ENCODE measurements at places on chromosomes 12 and 14.

GRCh38 chr14:91935586-91935985 is 11.9 kb downstream of the FBLN5 start:
- DNase-seq = no peak

DNA sequence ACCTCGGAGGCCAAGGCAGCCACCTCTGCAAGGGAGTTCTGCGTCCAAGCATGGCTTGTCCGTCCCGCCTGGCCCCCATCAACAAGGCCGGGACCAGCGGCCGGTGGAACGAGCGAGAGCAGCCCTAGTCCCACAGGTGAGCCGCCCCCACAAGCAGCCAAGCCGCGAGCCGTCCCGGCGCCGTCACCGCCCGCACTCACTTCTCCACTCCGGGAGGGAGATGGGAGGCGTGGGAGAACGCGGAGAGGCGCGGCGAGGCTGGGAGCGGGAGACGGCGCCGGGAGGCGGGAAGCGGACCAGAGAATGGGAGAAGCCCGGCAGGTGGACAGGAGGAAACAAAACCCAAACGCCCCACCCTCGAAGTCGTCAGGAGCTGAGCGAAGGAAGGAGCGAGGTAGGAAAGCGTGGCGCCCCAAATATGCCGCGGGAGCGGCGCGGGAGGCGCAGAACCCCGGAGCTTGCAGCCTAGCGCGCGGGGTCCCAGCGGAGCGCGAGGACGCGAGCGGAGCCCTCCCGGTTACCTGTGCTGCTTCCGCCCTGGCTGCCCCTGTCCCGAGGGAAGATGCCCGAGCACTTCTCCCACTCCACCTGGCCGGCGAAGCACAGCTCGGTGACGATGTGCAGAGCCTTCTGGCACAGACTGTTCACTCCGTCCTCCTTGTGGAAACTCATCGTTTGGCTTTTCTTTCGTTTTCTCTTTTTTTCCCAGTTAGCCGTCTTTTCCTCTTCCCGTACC is 600 bp downstream of the SYT10 start:
- peak; percentile 58 for DNase-seq

DNA sequence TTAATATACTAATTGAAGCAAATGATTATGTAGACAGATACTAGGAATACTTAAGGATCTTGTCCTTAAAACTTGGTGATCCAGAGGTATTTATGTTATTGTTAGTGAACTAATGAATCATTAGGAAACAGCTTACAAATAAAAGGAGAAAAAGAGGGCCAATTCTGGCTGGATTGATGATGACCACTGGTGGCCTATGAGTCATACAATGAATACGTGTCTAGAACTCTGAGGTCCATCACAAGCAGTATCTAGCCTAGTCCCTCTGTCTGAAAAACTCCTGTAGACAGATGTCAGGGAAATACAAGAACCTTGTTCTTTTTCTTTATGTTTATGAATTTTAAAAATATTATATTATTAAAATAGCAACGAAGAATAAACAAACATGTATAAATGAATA is 51.7 kb upstream of the RTL1 start:
- no peak for DNase-seq

DNA sequence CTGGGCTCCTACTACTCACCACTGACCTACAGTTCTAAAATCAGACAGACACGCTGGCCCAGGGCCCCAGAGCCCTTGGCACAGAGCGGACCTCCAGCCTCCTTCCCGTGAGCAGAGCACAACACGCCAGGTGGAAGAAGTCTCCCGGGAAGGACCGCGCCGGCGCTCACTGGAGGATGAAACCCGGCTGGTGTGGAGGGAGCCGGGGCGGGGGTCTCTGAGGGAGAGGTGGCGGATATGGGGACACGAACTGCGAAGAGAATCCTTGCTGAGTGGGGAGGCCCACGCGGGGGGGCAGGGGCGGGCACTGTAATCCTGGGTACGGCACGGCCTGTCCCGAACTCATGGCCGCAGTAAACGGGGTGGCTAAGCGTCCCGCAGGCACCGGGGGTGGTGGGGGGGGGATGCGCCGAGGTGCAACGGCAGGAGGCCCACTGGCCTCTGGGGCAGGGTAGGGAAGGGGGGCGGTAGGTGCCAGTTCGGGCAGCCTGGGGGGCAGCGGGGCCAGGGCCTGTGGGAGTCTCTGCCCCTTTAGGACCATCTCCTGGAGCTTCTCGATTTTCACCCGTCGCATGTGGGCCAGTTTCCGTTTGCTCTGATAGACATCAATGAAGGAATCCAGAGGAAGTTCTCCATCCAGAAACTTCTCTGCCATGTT is 28.8 kb downstream of the VPS37B start:
- no peak for DNase-seq

DNA sequence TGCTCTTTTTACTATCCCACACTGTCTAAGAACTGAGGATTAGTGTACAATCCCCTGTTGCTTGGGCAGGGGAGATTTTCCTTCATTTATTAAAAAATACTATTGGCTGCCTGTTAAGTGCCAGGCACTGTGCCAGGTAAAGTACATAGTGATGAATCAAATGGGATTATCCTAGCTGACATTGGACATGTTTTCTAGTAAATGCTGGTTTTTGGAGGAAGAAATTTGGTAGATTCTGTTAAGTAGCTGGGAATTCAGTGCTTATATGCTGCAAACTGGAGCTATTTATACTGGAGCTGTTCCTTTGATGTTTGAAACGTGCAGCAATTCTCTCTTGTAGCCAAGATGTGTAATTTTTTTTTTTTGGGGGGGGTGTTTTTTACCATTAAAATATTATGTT is 299.6 kb downstream of the EMP1 start:
- no peak for DNase-seq

DNA sequence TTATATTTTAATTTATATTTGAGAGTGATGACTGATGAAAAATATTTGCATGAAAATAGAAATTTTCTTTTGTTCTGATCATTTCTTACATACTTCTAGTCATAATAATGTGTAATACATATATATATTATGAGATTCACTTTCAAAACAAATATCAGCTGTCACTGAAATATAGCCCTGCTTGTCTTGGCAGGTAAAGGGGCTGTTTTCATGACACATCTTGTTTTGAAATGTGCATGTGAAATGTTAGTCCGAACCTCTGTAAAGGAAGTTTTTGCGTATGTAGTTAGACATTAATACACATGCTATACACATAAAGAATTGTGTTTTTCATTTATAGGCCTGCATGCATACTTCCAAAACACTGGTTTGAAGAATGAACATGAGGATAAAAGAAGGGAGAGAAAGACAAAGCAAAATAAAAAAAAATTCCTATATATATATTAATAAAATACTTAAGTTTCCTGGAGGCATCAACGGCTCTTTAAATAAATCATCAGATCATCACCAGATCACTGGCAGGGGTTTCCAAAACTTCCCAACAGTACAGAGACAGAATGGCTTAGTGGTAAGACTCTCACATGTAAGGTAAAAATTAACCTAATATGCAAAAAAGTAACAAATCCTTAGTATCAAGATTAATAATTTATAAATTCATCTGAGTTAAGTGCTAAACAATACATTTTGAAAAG is 60.1 kb downstream of the SEL1L start:
- DNase-seq = no peak

GRCh38 chr14:32004300-32004699 is 72.8 kb upstream of the ARHGAP5 start:
- no peak for DNase-seq

Data from Calu3 (cell line).